ENCODE measurements at places on chromosomes 6 and 20.

DNA sequence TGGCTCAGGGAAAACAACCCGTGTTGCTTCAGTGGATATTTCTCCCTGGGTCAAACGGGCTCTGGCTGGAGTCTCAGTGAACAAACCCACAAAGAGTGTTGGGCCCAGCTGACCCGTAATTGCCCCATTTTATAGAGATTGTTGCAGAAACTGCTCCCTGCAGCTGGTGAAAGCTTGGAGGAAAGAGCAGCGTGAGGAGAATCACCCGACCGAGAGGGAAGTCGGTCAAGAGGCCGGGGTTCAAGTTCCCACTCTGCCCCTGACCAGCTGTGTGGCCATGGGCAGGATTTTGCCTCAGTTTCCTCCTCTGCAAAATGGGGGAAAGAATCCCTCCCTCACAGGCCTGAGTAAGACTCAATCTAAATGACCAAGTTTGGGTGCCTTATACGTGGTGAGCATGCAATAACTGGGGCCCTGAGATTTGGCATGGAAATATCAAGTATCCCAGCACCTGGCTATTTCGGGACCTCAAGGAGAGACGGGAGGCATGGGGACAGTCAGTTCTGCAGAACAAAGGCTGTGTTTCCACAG, 1.7 kb upstream of the TGM2 start:
- no peak for DNase-seq

GRCh38 chr6:30441171-30441570, 48.1 kb upstream of the HLA-E start:
- no peak for DNase-seq

GRCh38 chr6:110250058-110250457, 69.8 kb downstream of the CDC40 start:
- no peak for DNase-seq

- no peak for DNase-seq
Observed at GRCh38 chr6:145274083-145274482, 461.2 kb downstream of the EPM2A start.

DNA sequence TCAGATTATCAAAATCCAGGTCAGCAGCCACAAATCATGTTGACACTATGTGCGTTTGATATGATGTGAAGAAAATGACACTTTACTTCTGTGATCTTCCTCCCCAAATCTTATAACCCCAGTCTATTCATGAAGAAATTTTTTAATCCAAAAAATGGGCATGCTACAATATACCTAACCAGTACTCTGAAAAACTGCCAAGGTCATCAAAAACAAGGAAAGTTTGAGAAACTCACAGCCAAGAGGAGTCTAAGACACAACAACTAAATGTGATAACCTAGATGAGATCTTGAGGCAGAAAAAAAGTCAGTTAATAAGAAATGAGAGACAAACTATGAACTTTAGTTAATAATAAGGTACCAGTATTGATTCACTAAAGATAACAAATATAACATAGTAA, 200.6 kb upstream of the IRAK1BP1 start:
- no peak for DNase-seq

DNA sequence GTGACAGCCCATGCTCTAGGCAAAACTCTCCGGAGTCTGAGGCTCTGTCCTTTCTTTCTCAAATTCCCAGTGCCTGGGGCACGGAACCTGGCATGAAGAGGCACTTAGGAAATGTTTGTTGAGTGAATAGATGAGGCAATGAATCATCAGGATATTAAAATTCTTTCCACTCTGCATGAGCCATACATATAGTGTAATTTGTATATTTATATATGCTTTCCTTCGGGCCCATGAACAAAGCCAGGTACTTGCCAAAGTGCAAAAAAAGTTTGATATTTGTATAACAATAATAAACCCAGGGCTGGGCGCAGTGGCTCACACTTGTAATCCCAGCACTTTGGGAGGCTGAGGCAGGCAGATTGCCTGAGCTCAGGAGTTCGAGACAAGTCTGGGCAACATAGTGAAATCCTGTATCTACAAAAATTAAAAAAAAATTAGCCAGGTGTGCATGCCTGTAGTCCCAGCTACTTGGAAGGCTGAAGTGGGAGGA, 212.3 kb upstream of the ZNF217 start:
- DNase-seq: no peak

DNA sequence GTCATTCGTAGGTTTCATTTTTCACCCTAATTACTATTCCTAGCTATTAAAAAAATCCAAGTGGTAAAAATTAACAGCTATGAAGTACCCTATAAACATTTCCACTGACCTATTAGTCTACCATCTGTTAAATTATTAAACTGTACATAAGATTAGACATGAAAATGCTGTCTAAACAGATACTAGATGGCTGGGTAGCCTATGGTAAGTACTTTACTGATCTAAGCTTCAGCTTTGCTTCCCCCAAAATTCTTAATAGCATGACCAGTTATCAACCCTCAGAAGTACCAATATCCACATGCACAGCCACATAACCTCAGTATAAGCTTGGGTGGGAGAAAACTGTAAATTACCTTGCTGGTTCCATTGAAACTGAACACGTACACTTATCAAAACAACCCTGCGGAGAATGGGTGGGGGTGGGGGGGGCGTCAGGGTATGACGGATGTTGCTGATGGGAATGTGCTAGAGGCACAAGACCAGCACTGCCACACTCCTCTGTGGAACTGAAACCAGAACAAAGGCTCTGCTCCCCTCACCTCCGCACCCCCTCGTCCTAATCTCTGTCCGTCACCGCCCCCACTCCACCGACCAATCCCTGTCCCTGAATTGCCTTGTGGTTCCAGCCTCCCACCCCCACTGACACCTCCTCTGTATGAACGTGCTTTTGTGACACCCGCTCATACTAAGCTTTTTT, 45.3 kb downstream of the B4GALT5 start:
- DNase-seq: no peak

DNA sequence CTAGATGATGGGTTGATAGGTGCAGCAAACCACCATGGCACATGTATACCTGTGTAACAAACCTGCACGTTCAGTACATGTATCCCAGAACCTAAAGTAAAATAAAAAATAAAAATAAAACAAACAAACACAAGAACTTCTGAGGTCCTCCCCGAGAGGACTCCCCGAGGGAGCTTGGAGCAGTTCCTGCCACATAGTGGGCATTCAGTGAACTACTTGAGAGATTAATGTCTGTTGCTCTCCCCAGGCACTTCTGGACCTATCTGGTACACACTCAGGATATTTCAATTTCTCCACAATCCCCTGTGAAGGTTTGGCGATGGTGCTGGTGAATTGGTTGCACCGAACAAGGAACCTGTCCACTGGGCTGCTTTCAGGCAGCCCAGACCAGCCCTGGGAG, 311.2 kb downstream of the ESR1 start:
- DNase-seq: no peak

DNA sequence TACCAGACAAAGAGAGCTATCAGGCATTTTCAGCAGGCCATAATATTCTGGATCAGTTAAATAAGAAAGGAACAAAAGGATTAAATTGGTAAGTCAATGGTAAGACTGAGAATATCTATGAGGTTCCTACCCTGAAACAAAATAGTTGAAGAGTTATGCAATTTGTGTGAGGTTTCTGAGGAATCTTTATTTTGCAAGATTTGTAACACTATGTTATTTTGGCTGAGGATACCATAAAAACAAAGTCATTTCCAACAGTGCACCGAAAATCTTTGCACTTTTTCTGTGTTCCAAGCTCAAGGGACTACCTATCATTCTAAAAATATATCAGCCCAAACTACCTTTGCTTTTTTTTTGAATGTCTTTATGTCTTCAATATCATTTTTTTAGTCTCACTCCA, 383.3 kb upstream of the CITED2 start:
- peak; percentile 61 for DNase-seq

- DNase-seq: no peak
Observed at GRCh38 chr6:136405420-136406029, 115.9 kb upstream of the BCLAF1 start.

DNA sequence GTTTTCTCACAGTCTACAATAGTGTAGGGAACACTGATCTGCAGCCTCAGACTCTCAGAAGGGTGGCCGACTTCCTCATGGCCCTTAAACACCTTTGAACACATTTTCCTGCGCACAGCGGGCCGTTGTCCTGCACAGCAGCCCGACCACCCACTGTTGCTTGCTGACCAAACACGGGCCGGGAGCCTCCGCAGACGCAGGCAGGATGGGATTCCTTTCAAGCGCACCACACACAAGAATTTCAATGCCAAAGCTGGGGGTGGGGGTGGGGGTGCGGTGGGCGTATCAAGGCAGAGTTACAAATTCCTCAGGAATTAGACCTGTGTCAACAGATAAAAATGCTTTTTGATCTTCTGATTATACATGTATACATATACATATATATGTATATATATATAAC, 74.5 kb downstream of the HUS1B start:
- DNase-seq: no peak

DNA sequence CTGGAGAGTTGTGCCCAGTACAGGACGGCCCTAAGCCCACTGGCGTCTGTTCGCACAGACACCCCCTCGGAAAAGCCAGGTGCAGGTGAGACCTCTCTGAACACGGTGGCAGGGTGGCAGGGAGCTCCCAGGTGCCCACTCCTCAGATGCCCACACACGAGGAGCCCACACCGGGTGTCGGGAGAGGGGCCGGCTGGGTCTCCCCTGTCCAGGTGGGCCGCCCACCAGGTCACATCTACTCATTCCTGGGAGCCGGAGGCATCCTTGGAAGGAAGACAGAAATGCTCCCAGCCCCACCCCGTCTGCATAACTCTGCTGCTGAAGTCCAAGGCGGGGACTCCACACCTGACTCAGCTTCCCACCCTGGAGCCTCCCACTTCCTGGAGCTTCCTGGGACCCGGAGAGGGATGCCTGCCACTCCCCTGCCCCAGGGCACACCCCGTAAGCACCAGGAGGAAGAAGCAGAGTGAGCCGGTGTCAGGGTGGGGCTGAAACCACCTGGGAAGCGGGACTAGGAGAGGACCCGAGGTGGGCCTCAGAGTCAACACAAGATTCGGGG, 2.5 kb downstream of the SRMS start:
- DNase-seq: no peak

- no peak for DNase-seq
Observed at GRCh38 chr6:138817799-138818198, 21.9 kb downstream of the ECT2L start.

- DNase-seq: no peak
Observed at GRCh38 chr20:17465236-17465635, 65.9 kb downstream of the BFSP1 start.

DNA sequence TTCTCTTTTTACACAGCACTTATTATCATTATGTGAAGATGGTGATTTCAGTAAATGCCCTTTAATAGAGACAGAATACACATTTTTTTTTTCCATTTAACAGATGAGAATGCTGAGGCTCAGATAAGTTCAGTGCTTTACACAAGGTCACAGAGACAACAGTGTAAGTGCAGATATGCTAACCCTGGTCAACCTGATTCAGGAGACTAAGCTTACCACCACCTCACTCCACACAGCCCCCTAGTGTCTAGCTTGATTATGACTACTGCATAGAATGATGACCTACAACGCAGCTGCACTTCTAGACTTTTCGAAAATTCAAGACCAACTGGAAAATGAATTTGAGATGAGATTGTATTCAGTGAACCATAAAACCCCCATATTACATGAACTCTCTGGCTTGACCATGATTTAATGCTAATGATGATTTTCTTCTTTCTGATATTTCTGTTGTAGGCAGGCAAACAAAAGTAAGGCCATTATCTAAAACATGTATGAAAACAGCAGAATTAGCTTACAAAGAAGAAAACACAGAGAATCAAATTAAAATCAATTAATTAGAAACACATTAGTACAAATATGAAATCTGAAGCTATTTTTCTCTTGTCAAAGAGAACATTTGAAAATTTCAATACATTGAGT, 212.1 kb upstream of the PHACTR1 start:
- DNase-seq: peak; percentile 16

GRCh38 chr6:23823421-23823820, 302.6 kb upstream of the NRSN1 start:
- DNase-seq: no peak

DNA sequence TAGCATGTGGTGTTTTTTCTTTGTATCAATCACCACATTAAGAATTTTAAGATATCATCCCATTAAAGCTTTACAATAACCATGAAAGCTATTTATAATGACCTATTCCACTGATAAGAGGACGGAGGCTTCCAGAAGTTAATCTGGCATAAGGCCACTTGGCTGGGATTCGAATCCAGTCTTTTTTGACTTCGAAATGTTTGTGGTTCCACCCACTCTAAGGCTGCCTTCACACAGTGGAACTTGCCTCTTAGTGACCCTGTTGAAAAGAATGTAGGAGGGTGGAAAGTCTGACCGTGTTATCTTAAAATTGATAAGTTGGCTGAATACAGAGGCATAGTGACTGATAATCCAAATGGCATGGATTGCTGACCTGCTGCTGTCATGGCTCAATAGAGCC, 959.7 kb downstream of the KIF16B start:
- no peak for DNase-seq

GRCh38 chr20:36308986-36309385, 2.8 kb downstream of the DLGAP4 start:
- DNase-seq: no peak

DNA sequence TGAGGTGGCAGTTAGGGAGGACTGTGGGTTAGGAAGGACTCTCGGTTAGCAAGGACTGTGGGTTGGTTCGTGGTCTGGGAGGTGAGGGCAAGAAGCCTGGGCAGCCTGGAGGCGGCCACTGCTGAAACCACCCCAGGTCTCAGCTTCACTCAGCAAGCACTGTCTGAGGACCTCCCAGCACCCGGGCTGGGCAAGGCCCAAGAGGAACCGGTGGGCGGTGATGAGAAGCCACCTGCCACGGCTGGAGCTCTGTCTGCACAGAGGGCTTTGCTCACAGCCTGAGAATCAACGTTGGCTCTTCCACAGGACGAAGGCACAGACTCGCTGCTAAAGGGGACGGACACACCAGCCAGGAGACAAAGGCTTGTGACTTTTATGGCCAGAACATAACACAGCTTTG, 69.3 kb downstream of the DACT2 start:
- DNase-seq: no peak

DNA sequence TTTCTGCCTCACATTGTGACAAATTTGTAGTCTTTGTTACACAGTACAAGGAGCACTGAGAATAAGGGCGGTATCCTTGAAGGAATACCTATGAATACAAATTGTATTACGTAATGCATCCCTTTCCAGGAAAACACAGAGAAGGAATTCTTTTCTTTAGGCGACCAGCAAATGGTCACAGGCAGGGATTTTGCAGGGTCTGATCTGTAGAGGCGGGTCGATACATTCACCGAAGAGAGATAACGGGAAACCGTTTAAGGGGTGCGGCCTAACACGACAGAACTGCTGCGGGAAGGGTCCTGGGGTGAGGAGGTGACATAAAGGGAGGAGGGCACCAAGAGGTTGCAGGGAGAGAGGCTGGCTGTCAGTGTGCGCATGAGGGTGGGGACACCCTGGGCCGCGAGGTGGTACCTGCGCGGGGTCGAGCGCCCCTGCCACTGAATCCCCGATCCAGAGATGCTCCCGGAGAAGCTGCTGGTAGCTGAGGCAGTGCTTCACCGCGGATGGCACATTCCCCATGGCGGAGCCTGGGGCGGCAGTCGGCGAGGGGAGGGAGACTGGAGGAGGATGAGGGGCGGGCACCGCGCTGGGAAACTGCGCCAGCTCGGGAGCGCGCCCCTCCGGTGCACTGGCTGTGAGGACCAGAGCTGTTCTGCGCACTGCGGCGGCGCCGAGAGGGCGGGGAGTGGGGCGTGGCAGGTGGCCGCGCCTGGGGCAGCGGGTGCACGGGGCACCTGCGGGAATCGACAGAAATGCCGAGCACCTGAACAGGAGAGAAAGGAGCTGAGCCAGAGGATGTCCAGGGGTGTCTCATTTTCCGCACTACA, at the start of gene HMGCLL1:
Gene HMGCLL1 (minus strand): TSS at position 656 of the 827 bp plus-strand sequence. CDS start 137 bp downstream, at position 519.
- no peak for DNase-seq
